ENCODE measurements at places on chromosomes 12 and 14.

GRCh38 chr12:104138797-104139152, 765 bp upstream of the NFYB start:
- DNase-seq, result no peak

DNA sequence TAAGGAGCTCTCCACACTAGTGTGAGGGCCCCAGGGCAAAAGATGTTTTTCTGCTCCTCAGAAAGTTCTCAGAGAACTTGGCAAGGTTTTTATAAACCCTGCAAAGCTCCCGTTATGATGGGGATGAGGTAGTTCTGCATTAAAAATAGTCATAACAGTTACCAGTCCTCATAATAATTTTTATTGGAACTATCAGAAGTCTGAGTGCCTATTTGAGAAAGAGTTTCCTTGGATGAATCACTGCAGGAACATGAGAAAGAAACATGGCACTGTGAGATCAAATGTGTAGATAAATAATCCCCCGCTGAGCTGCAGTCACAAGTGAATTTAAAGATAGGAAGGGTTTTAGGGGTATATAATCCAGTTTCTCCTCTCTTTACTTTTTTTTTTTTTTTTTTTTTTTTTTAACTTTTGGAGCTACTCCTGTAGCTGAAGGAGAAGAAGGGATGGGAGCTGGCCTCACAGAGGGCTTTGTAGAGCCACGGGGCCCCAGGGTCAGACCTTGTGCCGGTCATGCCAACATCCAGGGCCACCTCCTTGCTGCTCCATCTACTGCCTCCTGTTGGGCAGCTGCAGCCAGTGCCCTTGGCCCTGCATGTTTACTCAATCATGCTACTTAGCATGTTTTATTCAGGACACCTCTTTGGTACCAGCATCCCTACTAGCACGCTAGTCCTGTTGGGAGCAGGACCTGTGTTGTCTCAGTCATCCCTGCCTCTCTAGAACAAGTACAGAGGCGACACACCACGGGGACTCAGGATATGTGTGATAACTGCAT, 39.5 kb downstream of the EVL start:
- no peak for DNase-seq

- DNase-seq, result no peak
These were observed 116.2 kb upstream of the ATP2B1 start for GRCh38 chr12:89824822-89825221.

GRCh38 chr14:101475456-101476257, 85.6 kb upstream of the DIO3 start:
- DNase-seq, result no peak

GRCh38 chr12:6775185-6776174, 3.2 kb downstream of the LAG3 start:
- DNase-seq, result no peak

DNA sequence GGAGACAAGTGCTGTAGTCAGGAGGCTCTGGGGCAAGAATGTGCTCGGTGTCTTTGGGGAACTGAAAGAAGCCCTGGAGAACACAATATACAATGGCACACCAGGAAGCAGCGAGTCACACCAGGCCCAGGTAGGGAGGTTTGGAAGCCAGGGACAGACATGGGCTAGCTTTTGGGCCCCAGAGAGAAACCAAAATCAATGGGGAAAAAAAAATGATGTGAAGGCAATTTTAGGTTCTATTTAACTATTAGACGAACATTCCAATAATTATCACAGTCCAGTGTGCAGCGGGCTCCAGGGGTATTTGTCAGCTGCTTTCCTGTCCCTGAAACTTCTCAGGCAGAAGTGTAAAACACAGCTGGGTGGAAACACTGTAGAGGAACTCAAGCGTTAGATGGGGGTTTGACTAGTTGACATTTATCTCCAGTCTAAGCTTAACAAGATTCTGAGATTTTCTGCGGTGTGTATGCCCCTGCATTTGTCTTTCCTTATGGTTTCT, 21.8 kb upstream of the EGLN3 start:
- no peak for DNase-seq

- DNase-seq, result no peak
These were observed 43.6 kb downstream of the SYNE3 start for GRCh38 chr14:95472819-95473251.

DNA sequence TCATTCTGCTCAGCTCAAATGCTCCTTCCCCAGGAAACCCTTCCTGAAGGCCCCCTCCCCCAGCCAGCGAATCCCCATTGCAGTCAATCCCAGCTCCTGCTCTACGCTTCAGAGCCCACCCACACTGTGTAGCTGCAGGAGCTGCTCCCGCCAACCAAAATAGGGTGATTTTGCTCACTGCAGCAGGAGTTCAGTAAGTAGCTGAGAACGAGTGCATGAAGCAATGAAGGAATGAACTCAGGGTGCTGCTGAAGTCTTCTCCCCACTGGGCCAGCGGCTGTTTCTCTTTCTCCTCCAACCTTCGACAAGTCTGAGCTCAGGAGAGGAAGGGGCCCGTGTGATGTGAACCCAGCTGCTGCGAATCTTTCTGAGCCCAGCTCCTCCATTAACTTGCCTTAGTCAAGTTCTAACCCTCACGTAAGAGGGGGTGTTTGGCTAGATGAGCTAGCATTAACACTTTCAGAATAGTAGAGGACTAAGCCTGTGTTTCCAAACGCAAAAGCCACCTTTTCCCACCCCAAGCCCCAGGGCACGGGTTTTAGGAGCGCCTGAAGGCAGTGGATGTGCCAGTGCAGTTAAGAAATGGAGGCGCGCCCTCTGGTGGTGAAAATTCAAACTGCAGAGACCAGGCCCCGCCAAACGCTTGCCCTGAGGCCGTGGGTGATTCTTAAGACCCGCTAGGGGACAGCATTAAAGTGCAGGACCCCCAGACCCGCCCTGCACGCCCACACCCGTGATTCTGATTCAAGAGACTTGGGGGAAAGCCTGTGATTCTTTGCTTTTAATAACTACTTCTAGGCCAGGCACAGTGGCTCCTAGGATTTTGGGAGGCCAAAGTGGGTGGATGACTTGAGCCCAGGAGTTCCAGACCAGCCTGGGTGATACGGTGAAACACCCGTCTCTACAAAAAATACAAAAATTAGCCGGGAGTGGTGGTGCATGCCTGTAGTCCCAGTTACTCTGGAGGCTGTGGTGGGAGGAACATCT, 11.9 kb upstream of the SERPINA4 start:
- no peak for DNase-seq

- no peak for DNase-seq
These were observed 61.2 kb upstream of the CCDC91 start for GRCh38 chr12:28129031-28129430.

DNA sequence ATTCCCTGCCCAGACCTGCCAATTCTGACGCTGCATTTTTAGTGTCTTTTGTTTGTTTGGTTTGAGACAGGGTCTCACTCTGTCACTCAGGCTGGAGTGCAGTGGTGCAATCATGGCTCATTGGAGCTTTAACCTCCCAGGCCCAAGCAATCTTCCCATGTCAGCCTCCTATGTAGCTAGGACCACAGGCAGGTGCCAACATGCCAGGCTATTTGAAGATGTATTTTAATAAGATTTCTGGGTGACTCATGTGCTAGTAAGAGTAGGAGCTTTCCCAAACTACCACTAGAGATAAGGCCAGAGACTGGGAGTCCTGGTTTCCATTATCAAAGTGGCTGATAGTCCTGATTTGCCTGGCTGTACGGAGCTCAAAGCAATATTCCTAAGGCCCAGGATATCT, 693.3 kb downstream of the MED13L start:
- DNase-seq, result no peak

- DNase-seq, result no peak
These were observed 63.0 kb upstream of the PLEKHA5 start for GRCh38 chr12:19066475-19067001.

DNA sequence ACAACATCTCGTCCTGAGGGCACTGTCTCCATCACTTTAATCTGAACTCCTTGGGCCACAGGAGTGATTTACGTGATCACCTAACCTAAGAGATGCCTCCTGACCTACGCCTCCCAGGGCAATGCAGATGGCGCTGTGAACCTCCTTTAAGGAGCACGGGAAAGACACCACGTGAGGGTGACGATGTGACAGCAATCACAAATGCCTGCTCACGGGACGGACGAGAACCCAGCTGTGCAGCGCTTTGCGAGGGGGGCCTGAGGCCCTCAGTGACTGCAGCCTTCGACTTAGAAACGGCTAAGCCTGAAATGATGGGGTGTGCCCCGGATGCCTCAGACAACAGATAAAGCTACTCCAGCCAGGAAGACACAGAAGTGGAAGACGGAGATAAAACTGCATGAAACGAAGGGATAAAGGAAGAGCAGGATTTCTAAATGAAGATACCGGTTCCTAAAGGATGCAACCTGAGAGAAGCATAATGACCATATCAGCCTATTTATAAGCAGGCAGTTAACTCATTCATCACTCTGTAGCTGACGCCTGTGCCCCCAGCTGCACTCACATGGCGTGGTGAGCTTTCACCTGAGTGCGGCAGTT, 13.9 kb upstream of the GOLGA3 start:
- DNase-seq, result no peak

DNA sequence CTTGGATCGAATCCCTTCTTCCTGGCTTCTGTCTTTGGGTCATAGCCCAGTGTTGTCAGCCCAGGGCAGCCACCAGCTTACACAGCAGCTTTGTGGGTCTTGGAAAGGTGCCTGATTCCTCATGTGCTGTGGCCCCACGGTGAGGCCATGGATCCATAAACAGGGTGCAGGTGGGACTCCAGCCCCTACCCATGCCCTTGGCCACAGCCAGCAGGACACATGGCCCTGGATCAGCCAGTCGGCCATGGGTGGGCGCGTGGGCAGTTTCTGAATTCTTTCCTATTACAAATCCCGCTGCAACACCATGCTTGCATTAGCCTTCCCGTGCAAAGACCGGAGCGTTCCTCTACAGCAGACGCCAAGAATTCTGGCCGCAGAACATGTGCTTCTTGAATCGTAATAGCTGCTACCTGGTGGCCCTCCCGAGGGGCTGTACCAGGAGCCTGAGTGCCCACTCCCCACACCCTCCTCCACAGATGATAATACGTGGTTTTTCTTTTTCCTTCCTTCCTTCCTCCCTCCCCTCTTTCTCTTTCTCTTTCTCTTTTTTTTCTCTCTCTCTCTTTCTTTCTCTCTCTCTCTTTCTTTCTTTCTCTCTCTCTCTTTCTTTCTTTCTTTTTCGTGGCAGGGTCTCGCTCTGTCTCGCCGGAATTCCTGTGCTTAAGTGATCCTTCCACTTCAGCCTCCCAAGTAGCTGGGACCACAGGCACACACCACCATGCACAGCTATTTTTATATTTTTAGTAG, 2.9 kb upstream of the MMP17 start:
- DNase-seq, result no peak

- no peak for DNase-seq
These were observed 613.5 kb upstream of the TBX3 start for GRCh38 chr12:115297445-115297844.

- no peak for DNase-seq
These were observed 201.2 kb downstream of the NELL2 start for GRCh38 chr12:44674875-44675274.

- no peak for DNase-seq
These were observed 9.7 kb upstream of the RIN3 start for GRCh38 chr14:92503756-92504491.

DNA sequence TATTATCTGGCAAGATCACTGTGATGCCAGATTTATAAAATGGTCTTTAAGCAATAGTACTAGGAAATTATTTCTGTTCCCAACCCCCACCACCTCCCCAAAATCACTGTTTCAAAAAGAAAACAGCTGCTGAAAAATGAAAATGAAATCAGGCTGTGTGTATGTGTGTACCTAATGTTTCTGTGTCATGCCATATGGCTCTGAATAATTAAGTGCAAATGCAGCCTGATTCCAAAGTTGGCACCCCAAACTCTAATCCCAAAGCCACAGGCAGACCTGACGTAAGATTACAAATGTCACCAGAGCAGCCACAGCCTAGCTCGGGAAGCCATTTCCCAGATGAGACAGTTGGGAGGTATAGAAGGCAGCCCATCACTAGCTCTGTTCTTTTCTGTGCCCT, 175.5 kb downstream of the MED13L start:
- no peak for DNase-seq

DNA sequence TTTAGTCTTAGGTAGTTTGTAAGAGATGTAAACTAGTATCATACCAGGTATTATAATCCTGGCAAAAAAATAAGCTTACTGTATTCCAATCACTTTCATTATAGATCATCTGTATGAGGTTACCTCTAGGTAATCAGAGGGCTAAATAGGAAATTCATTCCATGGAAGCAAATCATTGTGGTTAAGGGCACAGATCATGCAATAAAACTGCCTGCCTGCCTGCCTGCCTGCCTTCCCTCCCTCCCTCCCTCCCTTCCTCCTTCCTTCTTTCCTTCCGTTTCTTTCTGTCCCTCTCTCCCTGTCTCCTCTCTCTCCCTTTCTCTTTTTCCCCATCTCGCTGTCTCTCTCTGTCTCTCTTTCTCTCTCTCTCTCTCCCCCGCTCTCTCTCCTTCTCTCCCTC, 3.2 kb upstream of the CLEC9A start:
- DNase-seq, result no peak

GRCh38 chr14:99792210-99792535, 1.0 kb upstream of the EML1 start:
- no peak for DNase-seq

Data from right renal cortex interstitium (tissue), 3 donors.